ENCODE measurements at places on chromosomes 7 and 10. TPM values are rescaled to one million over a fixed set of nuclear protein-coding genes. Genes with fewer than 3 reads are reported as not detected.

DNA sequence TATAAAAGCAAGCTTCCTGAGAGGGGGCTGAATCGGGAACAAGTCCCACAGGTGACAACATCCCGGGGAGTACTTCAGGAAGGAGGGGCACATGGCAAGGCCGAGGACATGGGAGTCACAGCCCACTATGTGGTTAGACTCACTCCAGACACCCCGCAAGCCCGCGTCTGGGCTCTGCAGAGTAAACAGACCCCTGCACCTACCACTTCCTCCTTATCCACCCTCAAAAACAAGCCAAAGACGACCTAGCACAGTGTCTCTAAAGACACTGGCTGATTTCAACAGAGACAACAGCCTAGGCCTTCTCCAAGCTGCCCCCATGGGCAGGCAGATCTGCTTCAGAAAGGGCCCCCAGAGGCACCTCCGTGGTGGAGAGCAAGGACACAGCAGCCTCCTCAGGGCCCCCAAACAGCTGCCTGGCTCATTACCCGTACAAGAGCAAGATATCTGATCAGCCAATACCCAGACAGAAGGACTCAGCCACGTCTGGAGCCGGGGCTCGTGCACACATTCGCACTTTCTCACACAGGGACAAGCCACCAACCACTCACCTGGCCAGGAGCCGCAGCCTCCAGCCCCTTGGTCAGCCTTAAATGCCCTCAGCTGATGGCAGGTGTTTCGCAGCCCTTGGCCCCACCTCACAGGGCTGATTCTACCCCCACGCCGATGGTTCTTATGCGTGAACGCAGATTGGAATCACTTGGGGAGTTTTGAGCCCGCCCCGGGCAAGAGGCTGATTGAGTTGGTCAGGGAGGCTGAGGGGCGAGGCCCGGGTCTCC, 10.7 kb upstream of the KPNA7 start:
- DNase-seq: no peak

GRCh38 chr10:17200912-17201793, at the start of gene TRDMT1:
TSS of gene TRDMT1 (minus strand) at chr10:17201672. CDS start at chr10:17201634, 38 bp downstream.
- DNase-seq: peak; percentile 85

- no peak for DNase-seq
Observed at GRCh38 chr7:149815661-149816266, 22.4 kb upstream of the ZNF862 start.

The UCMA gene
- polyA plus RNA-seq: not detected

- DNase-seq: no peak
Observed at GRCh38 chr7:116145245-116145852, 65.0 kb upstream of the TES start.

DNA sequence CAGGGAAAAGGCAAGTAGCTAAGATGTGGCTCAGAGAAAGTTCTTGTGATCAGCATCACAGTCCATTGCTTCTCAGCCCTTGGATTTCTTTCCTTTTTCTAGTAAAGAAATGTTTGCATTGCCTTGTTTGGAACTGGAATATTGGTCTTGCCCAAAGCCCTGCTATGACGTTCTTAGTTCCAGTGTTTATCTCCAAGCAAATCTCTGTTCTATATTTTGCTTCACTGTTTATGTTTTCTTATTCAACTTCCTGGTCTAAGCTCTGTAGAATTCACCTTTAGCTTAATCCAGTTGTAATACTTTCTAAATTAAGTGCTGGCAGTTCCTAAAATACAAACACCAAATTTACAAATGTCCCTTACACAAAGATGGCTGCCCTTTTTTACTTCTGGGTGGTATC, 88.7 kb upstream of the ZNF438 start:
- DNase-seq: no peak

DNA sequence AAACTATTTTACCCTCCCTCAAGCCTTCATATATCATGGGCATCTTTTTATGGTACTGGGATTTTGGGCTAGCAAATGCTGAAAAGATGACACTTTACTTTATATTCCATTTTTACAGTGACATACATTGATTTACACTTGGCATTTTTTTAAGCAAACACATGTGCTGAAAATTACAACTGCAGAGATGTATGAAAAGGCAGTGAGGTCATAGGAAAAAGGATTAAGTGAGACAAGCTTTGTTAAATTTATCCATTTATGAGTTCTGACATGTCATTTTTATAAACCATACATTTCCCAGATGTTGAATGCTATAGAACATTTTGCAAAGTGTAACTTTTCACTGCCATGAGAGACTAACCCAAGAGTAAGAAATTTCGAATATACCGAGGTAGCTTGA, 68.8 kb upstream of the RSU1 start:
- no peak for DNase-seq

- DNase-seq: no peak
Observed at GRCh38 chr10:33333260-33334101, 986 bp downstream of the NRP1 start.

The SH2D4B gene
- 0.04 TPM for polyA plus RNA-seq

The DNMBP gene
- polyA plus RNA-seq: 35.9 TPM

DNA sequence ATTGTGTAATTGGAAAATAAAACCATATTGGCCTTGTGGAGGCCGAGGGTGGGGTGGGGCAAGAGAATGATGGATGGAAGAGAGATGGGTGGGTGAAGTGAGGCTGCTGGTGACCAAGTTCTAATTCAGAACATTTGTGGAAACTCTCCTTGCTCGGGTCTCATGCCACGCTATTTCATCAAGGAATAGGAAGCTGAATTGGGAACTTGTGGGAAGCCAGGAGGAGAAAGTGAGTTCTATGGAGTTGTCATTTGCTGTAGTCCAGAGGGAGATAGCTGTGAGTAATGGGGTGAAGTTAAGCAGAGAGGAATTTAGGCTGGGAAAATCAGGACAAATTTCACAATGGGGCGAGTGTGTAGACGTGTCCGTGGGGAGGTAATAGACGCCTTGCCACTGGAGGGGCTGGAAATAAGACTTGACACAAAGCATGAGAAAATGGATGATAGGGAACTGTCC, 339.2 kb downstream of the LRMDA start:
- no peak for DNase-seq

Measured in right renal cortex interstitium (tissue), 3 donors.